Posterior vena cava (tissue), 2 donors: ENCODE measurements at places on chromosomes 11 and 22.

DNA sequence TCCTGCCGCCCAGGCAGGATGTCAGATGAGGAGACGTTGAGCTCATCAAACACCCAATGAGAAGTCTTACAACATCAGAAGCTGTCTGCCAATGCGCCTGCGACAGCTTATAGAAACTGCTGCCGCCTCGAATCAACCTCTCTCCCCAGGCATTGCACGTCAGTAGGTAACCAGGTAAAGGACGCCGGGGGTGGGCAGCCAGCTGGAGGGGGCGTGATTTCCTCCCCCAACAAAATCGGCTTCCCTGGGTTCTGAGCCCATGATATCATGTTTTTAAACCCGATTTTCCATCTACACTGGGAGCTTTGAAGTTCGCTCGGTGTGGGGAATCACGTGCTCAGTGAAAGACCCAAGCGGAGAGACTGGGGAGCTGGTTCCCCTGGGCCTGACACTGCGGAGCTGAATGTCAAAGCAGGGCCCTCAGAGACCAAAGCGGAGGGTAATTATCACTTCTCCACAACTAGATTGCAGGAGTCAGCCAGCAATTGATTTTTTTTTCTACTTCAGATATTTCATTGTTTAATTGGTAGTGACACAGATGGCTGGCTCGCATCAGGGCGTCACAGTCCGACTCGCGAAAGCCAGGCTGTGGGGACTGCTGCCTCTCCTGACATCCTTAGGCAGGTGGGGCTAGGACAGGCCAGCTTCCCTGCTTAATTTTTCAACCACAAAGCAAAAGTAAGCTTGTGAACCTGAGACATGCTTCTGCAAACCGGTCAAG lies 15.4 kb downstream of the FAM83F start:
- no peak for DNase-seq

GRCh38 chr11:13761716-13762115 lies 93.2 kb downstream of the FAR1 start:
- no peak for DNase-seq

DNA sequence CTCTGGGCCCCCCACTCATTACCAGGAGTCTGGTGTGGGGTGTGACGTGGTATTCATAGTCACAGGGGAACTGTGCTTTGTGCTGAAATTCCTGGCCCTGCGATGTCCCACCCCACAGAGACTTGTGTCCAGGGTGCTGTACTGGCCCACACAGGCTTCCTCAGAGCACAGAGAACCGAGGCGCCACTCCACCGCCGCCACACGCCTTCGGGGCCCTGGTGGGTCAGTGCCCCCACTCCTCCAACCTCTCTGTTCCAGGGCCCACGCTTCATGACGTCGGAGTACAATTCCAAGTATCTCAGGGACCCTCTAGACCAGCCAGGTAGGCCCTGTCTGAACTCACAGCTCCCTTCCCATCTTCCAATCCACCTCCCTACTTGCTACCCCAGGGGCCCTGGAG lies 23.5 kb upstream of the LRRC10B start:
- no peak for DNase-seq

GRCh38 chr22:50734343-50734771 lies 3.6 kb upstream of the ACR start:
- DNase-seq, result no peak

- DNase-seq, result peak; percentile 75
Measured at GRCh38 chr11:2572491-2573239, 127.1 kb downstream of the KCNQ1OT1 start.

DNA sequence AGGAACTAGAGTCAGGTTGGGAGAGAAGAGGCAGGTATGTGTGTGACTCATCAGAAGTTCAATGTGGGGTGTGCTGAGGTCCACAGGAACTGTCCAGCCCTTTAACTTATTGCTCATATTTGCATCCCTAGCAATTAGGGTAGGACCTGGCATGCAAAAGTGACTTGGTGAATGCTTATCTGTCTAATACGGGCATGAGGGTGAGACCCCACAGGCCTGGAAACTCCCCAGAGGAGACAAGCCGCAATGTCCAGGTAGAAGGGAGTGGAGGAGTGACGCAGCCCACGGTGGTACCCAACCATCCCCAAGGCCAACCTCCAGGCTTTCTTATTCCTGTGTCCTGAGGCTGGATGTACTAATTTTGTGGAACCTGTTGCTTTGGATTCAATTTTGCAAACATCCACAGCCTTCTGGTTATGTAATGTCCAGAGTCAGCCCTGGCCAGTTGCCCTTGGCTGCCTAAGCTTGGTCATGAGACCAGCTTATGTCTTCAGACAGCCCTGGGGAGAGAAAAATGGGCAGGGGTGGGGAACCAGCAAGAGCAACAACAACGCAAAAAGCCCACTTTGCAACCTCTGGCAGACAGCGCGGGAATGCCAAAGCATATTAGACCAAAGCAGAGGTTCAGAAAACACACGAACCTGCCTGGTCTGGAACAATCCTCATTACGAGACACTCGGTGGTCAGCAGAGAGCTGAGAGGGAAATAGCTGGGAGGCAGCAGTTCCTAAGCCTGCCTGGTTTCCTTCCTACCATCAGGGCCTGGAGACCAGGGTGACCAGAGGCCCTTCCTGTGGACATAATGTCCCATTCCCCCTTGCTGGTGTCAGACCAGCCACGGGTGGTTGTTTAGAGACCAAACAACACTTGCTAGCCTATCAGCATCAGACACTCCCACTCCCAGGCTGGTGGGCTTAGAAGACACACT lies 49.3 kb downstream of the TIMP3 start:
- peak; percentile 95 for DNase-seq

GRCh38 chr11:78390809-78391208 lies 26.8 kb downstream of the GAB2 start:
- DNase-seq, result no peak
